ENCODE measurements at places on chromosomes 5 and 9.

DNA sequence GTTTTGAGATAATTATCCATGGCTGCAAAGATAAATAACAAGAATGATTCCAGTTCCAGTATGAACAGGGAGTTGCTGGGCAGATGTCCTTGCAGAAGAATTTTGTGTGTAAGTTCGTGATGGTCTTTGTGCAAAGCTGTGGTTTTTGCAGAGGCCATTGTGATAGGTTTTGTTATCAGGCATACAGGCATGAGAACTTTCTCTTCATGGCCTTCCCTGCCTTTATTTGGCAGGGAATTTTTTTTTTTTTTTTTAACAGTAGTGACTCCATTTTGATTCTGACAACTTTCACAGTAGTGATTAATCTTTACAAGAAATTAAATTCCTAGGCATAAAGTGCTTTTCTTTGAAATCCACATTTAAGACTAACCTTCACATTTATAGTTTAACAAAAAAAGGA lies 1999.5 kb upstream of the CDH6 start:
- DNase-seq: no peak

DNA sequence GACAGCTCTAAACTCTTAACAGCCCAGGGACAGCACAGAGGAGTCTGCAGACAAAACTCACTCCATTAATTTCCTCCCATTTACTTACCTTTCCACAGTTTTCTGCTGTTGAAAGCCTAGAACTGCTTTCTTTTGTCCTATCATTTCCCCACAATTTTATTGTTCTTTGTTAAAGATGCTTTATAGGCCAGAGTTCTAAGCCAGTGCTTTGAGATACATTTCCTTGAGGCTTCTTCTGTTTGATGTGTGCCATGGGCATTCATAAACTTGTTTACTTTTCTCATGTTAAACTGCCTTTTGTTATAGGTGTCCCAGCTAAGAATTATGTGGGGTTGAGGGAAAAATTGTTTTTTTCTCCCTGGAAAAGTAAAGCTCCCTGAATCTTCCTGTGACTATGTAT lies 25.9 kb upstream of the SUB1 start:
- DNase-seq: no peak

GRCh38 chr5:91223886-91224285 lies 159.2 kb downstream of the ARRDC3 start:
- DNase-seq: no peak

- DNase-seq: no peak
Measured at GRCh38 chr5:172535108-172535445, 80.8 kb upstream of the SH3PXD2B start.

DNA sequence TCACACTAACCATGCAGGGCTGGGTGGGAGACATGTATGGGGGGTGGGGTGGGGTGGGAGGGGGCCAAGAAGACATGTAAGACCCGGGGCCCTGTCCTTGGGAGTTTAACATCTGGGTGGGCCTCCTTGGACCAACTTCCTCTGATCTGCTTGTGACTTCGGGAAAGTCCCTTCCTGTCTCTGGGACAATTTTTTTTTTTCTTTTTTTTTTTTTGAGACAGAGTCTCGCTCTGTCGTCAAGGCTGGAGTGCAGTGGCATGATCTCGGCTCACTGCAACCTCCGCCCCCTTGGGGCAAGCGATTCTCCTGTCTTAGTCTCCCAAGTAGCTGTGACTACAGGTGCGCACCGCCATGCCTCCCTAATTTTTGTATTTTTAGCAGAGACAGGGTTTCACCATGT lies 23.8 kb upstream of the IER5L start:
- DNase-seq: no peak

GRCh38 chr5:179271428-179271734 lies 73.9 kb downstream of the ADAMTS2 start:
- no peak for DNase-seq

DNA sequence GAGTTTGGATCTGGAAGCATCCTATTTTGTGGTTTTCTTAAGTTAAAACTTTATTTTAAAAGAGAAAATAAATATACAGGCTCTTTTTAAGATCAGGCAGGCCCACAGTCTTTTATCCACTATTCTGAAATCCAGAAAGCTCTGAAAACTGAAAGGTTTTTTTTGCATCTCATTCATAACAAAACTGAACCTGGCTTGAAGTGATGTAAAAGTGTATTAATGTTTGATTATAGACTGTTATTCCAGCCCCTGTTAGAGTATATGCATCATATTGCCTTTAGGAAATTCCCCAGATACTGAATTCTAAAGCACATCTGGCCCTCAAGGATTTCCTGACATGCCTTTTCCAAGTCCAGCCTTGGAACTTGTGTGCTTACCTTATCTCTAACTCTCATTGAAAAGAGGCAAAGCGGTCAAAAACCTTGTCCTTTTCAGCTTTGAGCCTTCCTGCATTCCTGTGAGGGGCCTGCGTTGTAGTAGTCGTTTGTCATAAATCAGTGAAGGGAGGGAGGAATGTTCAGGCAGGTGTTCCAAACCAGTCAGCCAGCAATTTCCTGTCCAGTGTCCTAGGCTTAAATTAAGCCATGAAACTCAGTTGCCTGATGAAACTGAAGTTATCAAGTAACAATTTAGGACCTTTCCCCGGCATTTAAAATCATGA lies 110.4 kb downstream of the TLE4 start:
- no peak for DNase-seq

DNA sequence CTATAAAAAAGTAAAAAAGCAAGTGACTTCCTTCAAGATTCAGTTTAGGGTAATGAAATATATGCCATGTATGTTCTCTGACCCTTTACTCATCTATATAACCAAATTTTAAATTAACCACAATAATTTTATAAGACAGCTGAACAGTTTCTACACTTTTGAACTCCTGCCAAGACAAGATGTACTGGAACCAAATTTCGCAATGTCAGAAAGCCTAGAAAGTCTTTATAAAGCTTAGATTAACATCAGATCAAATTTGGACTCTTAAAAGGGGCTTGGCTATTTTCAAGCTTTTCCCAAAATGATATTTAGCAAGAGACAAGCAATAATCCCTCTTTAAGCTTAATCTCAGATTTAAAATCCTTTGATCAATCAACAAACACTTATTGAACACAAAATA lies 362.6 kb downstream of the PTPRD start:
- no peak for DNase-seq

DNA sequence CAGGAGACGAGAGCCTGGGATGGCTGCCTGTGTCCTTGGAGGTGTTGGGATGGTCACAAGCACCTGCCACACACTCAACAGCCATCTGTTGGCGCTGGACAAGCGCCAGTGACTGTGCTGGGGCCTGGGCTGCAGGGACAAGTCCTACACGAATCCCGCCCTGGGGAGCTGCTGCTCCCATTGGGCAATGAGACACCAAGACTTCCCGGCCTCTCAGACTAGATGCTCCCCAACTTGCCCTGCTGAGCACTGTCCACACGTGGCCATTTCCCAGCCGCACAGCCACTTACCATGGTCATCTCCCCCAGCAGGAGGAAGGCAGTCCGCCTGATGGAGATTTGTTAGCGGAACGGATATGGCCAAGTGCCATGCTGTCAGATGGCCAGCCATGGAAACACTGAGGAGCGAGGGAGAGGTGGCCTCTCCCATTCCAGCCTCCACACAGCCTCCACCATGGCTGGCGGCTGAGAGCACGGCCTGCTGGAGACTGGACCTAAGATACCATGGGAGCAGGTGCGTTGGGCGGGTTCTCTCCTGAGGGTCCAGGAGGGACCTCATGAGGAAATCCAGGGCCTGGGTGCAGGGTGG lies 43.9 kb downstream of the PRRT1B start:
- DNase-seq: no peak

DNA sequence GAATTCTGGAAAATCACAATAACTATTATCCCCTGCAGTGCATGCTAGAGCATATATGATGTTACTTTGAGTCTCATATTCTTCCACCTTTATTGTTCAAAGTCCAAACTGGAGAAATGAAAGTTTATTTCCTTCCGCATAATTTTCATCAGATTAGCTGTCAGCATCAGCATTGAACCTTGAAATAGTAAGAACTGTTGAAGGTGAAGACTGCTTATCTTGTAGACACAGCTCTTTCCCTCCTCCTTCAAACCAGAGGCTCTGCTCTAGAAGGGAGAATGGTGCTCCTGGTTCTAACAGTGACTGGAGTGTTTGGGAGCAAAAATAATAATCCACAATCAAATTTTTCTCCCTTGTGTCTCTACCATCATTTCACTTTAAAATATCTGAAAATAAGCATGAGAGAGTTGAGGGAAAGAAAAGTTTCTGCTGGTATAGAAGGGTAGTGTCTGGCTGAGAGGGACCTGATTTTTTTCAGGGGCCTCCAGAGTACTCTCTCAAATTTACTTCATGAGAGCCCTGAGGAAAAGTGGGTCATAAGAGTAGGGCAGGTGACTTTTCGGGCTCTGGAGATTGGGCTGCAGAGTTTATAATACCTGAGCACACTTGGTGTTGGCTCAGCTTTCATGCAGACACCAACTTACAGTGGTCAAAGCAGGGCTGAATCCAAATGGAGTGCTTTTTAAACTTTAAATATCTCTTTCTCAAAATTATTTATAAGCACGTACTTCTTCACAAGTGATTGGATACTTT lies 170.4 kb downstream of the ZDHHC21 start:
- no peak for DNase-seq

DNA sequence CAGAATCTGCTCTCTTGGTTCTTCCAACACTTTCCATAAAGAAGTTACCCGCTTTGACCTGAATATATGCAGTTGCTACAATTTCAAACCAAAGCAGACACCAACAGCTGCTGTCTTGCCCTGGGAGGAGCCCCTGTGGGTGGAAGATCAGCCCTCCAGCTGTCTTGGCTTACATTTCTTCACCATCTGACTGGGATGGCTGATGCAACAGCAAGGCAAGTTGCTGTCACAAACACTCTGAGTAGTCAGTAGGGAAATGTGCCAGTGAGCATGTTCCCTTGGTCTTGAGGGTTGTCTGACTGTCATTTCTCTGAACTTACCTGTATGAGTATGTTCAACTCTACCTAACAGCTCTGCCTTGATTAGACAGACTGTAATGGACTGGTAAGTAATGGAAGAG lies 152.9 kb downstream of the SGCD start:
- DNase-seq: no peak

GRCh38 chr9:87567571-87567970 lies 69.9 kb downstream of the DAPK1 start:
- DNase-seq: no peak

GRCh38 chr5:169999621-170000020 lies 19.3 kb upstream of the INSYN2B start:
- no peak for DNase-seq

GRCh38 chr5:72147569-72147968 lies 40.3 kb downstream of the MAP1B start:
- no peak for DNase-seq

DNA sequence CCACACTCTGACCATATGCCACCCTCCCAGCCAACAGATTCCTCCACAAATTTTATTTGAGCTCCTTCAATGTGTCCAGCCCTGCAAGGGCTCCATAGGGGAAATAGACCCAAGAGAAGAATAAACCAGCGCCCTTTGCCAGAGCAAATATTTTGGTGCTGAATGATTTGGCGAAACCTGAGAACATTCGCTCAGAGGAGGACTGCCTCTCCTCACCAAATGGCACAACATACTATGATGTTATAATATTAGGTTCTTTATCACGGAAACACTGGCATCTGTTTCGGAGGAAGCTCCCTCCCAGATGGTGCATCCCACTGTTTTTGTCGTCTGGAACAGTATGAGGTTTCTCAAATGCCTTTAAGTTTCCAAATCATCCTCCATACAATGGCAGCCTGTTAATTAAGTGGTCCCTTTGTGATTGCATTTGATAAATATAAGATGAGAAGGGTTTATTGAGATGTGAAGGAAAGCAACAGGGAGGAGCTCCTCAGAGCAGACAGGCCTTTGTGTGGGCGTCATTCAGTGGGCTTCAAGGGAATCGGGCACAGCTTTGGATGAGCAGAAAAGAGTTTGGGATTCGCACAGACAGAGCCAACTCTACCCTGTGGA lies 139.1 kb upstream of the ADRA1B start:
- no peak for DNase-seq

GRCh38 chr5:58138791-58139190 lies 321.1 kb downstream of the PLK2 start:
- no peak for DNase-seq

DNA sequence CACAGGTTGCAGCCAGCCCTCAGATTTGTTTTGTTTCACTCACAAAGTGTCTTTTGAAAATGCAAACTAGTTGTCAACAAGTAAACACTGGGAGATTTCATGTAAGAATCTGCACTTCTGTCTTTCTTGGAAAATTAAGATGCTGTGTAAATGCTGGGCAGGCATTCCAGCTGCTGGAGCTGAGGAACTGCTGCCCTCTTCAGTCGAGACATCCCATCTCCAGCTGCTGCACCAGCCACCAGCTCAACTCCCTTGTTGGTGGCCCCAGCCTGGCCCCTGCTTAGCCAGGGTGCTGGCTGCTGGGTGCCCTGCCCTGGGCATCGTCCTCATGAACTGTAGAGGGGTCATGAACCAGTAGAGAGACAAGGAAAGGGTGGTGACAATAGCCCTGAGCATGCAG lies 33.1 kb upstream of the AFAP1L1 start:
- no peak for DNase-seq

DNA sequence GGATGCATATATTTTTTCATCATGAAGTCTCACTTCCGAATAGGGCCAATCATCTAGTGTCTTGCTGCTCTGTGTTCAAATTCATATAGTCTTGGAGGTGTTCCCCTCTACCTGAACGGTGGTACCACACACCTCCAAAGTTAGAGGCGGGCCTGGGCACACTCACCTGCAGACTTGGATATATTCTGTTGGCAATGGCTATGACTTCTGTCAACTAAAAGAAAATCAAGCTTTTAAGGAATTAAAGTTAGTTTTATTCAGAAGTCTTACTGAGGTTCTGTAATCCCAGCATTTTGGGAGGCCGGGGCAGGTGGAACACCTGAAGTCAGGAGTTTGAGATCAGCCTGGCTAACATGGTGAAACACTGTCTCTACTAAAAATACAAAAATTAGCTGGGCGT lies 2.6 kb upstream of the NIPAL4 start:
- DNase-seq: no peak
